ENCODE measurements at places on chromosomes 5 and 9. TPM values are rescaled to one million over a fixed set of nuclear protein-coding genes. Genes with fewer than 3 reads are reported as not detected.

DNA sequence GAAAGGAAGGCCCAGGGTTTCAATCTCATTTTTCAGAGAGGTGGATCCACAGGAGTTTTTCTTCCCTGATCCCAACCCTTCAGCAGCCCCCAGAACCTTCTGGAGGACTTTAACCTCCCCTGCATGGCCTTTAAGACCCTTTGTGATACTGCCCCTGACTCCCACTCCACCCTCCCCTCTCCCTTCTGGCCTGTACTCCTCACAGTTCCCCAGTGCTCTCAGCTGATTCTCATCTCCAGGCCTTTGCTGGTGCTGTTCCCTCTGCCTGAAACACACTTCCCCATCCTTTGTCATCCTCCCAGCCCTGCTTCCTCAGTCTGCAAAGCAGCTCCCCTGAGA lies 18.5 kb downstream of the NEURL1B start:
- DNase-seq, result no peak

- DNase-seq, result no peak
These were observed 69.0 kb upstream of the SMC2 start for GRCh38 chr9:104025104-104025503.

The PLAC8L1 gene
- total RNA-seq, result not detected

The FGFR4 gene
- 0.64 TPM for total RNA-seq

The GFPT2 gene
- 28.9 TPM for total RNA-seq

Measured in fibroblast of villous mesenchyme (primary cell).